ENCODE measurements at places on chromosomes 2 and 18.

DNA sequence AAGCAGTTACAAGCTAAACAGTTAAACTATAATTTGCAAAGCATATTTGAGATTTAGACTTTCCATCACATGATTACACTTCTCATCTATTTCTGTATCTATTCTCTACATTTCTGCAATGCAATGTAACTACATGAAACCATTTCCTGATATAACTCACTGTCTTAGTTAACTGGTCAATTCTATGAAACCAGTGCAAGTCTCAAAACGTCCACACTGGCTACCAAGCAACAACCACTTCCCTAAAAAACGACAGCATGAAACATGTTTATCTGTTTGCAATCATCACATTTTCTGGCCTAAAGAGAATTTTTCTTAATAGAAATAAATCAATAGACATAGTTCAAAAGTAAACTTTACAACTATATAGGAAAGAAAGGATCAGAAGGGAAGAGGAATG is 17.4 kb downstream of the FECH start:
- DNase-seq: no peak

DNA sequence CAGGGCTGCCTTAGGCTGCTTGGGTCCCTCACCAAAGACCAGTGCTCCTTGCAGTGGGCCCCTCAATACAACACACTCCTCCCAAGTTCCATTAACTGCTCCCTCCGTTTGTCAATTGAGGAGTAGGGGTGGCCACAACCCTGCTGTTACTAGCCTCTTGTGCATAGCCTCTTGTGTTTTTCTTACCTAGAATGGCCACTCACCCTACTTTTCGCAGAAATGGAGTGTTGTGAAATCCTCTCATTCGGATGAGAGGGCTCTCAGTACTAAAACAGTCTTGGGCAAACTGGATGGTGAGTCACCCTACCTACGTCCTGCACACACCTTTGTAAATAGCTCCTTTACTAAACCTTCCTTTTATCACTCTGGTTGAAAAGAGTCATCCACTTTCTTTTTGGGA is 253.9 kb downstream of the OSR1 start:
- peak; percentile 26 for DNase-seq

DNA sequence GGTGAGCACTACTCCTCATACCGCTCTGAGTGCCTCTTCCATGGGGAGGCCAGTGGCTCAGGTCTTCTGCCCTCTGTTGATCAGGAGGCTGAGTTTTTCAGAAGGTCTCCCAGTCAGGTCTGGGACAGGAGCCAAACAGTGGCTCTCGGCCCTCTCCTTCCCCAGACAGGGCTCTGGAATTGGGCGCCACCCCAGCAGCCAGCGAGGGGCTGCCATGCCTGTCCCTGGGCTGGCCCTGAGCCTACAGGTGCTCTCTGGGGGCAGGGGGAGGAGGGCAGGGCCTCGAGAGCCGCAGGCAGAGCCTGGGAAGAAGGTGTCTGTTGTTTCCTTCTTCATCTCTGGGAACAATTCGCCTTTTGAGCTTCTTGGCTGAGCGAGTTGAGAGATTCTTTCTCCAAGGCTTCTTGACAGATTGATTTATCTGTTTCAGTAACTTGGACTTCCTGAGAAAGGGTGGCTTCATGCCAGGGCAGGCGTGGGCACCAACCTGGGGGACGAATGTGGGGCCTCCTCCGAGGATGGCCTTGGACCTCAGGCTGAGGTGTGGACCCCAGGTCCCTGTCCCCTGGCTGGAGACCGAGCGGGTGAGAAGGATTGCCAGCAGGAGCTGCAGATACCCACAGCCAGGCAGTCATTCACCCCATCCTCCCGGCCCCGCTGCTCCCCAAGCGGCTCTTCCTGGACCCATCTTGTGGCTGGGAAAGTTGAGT is 64.7 kb upstream of the GLI2 start:
- DNase-seq: peak; percentile 51

DNA sequence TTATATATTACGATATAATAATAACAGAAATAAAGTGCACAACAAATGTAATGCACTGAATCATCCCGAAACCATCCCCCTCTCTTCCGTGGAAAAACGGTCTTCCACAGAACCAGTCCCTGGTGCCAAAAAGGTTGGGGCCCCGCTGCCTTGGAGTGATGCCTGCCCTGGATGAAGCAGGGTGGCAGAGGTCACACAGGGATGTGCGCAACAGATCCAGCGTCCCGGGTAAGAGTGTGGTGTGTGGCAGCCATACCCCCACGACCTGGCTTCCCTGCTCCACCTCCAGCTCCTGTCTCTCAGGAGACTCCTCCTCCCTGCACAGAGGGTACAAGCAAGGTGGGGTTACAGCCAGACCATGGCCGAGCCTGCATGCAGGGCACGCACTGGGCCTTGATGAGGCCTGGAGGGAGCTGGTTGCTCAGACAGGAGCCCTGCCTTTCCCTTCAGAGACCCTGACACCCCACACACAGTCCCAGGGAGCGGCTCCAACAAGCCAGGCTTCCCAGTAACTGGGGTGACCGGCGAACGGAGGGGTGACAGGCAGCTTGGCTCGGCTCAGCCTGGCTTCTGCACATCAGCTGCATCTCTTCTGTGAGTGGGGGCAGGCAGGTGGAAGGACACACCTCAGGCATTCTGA is 41.1 kb downstream of the TFCP2L1 start:
- DNase-seq: no peak

- no peak for DNase-seq
These were observed 124.2 kb downstream of the AGAP1 start for GRCh38 chr2:235618039-235618438.

- DNase-seq: no peak
These were observed 20.9 kb upstream of the TANK start for GRCh38 chr2:161139098-161139987.

GRCh38 chr2:168470320-168471162 is 14.5 kb downstream of the CERS6 start:
- no peak for DNase-seq

GRCh38 chr2:118473241-118473640 is 374.2 kb downstream of the EN1 start:
- DNase-seq: no peak

DNA sequence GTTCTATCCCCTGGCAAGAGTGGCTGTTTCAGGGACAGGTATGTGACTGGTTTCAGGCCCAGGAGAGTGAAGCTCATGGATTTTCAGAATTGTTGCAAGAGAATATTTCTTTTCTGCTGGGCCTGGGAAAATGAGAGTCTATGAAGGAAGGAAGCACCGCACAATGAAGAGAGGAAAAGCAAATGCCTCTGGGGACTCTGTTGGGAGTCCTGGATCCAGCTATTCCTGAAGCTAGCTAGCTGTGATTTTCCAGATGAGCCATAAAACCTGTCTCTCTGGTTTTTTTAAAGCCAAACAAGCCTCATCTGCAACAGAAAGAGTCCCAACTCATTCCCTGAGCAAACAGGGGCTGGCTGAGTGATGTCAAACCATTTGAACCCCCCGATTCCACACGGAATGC is 53.7 kb downstream of the CRACDL start:
- DNase-seq: no peak

- DNase-seq: no peak
These were observed 26.8 kb downstream of the MRPL35 start for GRCh38 chr2:86226070-86226469.

GRCh38 chr2:107589079-107589491 is 237.6 kb upstream of the RGPD4 start:
- DNase-seq: no peak

- DNase-seq: no peak
These were observed 17.1 kb upstream of the SLC39A10 start for GRCh38 chr2:195639959-195640358.

GRCh38 chr2:142435847-142436246 is 305.0 kb upstream of the LRP1B start:
- DNase-seq: no peak

- no peak for DNase-seq
These were observed 5.8 kb upstream of the KCMF1 start for GRCh38 chr2:84965192-84965516.

GRCh38 chr2:216159144-216159543 is 50.0 kb downstream of the XRCC5 start:
- no peak for DNase-seq

GRCh38 chr2:66547887-66548286 is 113.0 kb downstream of the MEIS1 start:
- no peak for DNase-seq

DNA sequence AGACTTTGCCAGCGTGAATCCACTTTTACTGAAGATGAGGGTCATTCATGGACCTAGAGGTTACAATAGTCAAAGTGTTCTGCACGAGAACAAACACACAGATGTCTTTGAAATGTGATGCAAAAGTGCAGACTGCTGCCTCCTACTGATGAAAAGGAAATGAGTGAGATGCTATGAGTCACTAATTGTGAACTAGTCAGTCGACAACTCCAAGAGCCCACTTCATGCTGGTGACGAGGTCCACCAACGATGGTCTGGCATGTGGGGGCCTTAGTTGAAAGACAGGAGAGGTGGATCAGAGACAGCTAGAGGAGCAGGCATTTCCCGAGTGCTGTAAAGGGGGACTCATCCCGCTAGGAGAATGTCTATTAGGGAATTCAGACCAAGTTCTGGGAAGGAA is 17.1 kb upstream of the ZNF236 start:
- DNase-seq: no peak

- no peak for DNase-seq
These were observed 941 bp upstream of the MPPE1 start for GRCh38 chr18:11909061-11909455.

DNA sequence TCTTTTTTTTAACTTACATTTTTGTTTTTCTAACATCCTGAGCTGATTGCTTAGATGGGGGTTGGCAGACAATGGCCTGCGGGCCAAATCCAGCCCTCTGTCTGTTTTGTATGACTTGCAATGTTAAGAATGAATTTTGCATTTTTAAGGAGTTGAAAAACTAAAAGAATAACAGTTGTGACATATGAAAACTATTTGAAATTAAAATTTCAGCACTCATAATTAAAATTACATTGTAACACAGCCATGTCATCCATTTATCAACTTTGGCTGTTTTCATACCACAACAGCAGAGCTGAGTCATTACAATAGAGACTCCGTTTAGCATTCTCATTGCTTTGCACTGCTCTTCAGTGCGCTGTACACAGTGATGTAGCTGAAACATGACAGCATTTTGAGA is 94.1 kb upstream of the MC4R start:
- no peak for DNase-seq

DNA sequence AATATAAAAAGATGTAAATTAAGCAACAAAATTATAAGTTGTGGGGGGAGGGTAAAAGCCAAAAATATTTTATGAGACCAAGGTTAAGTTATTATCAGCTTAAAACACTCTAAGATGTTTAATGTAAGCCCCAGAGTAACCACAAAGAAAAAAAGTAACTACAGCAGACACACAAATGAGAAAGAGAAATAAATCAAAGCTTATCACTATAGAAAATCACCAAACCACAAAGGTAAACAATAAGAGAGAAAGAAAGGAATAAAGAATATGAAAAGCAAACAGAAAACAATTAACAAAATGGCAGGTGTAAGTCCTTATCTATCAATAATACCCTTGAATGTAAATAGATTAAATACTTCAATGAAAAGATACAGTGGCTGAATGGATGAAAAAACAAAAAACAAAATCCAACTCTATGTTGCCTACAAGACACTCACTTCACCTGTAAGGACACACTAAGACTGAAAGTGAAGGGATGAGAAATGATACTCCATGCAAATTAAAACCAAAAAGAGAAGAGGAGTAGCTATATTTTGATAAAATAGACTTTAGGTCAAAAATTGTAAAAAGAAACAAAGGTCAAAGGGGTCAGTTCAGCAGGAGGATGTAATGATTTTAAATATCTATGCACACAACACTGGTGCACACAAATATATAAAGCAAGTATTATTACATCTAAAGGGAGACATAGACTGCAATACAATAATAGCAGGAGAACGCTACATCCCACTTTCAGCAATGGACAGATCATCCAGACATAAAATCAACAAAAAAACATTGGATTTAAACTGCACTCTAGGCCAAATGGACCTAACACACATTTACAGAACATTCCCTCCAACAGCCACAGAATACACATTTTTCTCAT is 80.7 kb downstream of the PTPN2 start:
- no peak for DNase-seq

GRCh38 chr2:8355102-8355859 is 326.6 kb upstream of the ID2 start:
- DNase-seq: no peak

GRCh38 chr2:135586148-135586547 is 54.9 kb downstream of the R3HDM1 start:
- DNase-seq: no peak

DNA sequence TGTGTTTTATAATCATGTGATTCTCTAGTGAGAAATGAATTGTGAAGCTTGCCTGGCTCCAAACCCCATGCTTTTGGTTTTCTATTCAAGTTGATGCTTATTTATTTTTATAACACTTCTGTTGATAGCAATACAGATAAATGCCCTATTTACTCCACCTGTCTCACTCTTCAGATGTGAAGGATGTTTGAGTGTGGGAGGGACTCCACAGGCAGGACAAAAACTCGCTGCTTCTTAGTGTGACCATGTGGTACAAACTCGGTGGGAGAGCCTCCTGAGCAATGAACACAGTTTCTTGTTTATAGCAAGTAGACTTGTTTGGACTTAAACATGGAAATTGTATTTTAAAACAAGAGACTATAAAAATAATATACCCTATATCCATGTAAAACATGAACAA is 219.7 kb downstream of the GULP1 start:
- DNase-seq: no peak

GRCh38 chr2:217414429-217414828 is 554.6 kb upstream of the TNP1 start:
- no peak for DNase-seq

DNA sequence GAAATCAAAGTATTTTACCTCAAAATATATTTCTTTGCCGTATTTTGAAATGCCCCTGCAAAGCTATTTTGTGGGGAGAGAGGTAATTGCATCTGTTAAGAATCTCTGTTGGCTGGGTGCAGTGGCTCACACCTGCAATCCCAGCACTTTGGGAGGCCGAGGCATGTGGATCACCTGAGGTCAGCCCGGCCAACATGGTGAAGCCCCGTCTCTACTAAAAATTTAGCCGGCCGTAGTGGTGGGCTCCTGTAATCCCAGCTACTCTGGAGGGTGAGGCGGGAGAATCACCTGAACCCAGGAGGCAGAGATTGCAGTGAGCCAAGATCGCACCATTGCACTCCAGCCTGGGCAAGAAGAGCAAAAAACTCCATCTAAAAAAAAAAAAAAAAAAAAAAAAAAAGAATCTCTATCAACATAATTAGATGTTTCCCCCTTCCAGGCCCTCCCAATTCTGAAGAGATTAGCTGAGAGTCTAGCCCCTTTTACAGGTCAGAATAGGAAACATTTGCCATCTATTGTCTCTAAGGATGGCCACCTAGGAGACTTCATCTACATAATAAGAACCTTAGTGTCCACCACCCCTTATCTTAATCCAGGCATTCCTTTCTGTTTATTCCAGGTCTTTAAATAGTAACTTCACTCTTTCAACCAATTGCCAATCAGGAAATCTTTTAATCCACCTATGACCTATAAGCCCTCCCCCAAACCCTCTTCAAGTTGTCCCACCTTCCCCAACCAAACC is 3.5 kb upstream of the TRAPPC8 start:
- DNase-seq: no peak

All from breast epithelium (tissue), 4 donors.